ENCODE measurements at places on chromosomes 2 and 18.

- no peak for DNase-seq
Observed at GRCh38 chr2:111099402-111099801, 21.3 kb upstream of the BCL2L11 start.

DNA sequence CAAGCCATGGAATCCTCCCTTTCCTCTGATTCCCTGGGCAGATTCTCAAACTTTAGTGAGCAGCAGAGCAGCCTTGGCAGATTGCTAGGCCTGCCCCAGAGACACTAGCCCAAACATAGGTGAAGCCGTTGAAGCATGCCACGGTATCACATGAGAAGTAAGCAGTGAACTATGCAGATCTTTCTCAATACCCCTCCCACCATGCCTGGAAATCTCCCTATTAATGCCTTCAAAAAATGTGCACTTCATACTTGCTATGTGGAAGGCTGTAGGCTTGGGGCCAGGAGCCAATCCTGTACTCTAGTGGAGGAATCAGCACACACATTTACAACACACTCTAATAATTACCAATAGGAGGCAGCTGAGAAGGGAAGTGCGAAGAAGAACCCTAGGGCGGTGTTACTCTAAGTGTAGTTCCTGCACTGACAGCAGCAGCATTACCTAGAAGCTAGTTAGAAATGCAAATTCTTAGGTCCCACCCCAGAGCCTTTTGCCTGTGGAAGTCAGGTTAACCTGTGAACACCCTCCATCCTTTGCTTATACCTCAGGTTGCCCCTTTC lies 305.1 kb upstream of the SPRED2 start:
- DNase-seq = no peak

DNA sequence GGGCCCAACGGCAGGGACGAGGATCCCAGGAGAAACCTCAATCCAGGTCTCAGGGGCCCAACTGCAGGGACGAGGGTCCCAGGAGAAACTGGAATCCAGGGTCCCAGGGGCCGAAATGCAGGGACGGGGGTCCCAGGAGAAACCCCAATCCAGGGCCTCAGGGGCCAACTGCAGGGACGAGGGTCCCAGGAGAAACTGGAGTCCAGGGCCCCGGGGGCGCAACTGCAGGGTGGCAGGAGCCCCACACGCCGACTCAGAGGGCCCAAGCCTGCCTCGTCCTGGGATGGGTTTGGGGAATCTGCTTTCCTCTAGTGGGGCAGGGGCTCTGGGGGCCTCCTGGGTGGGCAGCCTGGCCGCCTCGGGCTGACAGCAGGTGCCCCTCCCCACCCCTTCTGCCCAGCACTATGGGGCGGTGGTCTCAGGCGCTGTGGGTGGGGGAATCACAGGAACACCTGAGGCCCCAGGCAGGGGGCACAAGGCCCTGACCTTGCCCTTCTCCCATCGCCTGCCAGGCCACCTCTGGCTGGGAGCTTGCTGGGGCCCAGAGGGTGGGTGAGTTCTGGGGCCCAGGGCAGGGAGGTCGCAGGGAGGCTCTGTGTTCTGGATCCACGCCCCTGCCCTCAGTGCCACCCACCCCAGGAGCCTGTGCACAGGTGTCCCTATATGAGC lies 7.1 kb downstream of the RTP5 start:
- DNase-seq = no peak

DNA sequence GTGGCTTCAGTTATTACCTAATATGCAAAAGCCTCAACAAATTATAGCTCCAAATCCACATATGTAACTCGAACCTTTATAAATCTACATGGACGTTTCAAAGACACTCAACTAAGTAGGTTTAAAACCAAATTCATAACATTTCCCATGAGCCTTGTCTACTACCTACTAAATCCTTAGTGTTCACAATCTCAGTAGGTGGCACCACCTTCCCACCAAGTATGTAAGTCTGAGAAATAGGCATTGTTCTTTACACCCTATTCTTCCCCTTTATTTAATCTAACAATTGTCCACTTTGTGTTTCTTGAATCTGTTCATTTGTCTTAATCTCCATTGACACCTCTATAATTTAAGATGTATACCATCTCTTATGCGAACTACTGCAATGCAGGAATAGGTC lies 4.6 kb downstream of the PIGN start:
- DNase-seq = no peak

DNA sequence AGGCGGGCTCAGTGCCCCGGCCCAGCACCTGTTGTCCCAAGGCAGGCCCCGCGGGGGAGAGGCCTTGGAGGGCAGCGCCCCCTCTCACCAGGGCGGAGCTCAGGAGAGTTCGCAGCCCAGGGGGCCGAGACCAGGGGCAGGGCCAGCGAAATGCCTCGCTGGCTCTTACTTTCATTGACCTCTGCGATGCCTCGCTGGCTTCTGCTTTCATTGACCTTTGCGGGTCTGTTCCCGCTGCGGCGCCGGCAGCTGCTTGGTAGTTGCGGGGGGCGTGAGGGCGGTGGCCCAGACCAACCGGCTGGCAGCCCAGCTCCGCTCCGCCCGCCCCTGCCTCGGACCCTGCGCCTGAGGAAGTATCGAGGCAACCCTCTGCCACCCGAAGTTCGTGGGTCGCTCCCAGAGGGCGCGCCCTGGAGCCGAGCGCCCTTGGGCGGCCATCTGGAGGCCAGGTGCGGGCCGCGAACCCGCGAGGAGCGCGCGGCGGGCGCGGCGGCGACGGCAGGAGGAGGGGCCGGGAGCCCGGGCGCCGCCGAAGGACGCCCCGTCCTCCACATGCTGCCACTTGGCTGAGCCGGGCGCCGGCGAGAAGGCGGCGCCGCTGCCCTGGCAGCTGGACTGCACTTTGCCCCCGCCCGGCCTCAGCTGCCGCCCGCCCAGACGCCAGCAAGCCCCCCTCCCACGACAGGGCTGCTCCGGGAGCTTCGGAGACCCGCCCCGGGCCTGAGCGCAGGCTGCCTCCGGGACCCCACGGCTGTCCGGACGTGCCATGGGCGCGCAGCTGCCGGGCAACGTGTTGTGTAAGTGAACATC lies 118.0 kb upstream of the MSTN start:
- DNase-seq = no peak

DNA sequence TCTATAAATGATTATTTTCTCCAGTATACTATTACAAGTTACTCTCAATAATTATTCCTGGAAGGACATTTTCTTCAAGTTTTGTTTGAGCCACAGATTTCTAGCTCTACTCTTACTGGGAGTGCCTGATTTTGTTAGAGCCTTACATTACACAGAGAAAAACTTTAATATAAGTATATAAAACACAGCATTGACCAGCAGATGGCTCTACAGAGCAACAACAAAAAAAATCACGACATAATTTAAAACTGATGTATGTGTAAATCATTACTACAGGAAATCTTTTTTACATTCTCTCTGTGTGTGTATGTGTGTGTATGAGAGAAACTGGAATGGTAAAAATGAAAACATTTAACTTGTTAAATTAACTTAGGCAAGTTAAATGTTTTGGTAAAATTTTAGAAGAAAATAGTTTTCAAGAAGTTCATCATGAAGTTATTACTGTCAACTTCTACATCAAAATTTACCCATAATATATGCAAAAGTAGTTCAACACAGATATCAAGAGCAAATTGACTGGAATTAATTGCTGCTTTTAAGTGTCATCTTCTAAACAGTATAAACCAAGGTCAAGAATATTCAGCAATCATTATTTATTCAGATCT lies 103.3 kb downstream of the MDH1 start:
- DNase-seq = no peak

DNA sequence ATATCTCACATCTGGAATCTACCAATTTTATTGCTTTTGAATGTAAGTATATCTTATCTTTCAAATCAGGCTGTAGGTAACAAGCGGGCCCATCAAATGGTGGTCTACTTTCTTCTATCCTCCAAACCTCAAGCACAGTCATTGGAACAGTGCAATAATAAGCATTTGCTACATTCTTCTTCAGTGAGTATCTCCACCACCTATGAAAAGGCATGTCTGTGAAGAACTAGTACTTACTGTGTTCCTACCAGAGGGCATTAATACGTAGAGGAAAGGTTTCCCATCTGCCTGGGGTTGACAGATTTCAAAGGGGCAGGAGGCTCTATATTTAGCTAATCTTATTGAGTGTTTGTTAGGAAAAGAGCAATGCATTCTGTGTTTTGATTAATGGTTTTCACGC lies 411.1 kb downstream of the NCKAP5 start:
- DNase-seq = no peak

DNA sequence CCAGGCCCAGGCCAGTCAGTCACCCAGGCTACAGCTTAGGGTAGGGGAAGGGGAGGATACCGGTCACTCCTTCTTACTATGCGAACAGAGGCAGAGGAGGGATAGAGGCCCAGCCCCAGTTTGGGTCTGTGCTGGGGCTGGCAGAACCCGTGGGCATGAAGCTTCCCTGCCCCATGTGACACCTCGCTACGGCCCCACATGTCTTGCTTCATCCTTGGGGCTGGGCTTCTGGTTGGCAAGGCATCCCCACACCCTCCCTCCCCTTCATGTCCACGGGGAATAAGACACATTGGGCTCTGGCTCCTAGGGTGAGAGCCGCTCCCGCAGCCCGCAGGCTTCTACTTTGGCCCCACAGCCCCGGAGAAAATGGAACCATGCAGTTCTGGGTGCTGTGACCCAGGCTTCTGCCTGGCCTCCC lies 32.4 kb downstream of the HS1BP3 start:
- no peak for DNase-seq

DNA sequence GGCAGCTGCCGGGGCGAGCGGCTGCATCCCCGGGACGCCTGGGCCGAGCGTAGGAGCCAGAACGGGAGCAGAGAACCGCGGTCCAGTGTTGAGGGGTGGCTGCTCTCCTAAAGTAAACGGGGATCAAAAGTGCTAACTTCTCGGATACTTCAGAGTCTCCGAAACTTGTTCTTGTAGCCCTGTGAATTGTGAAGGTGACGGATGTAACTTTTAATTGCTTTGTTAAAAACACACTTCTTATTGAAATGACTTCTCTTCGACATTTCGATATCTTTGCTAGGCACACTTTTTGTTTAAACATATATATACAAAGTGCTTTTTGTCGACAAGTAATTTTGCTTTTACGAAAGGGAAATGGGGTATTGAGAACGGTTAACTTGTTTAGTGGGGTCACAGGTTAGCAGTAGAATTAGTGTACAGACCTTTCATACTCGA lies 540 bp downstream of the ATP9B start:
- no peak for DNase-seq

- peak; percentile 3 for DNase-seq
Observed at GRCh38 chr2:229920011-229920641, 1.7 kb downstream of the TRIP12 start.

GRCh38 chr2:26318950-26319349 lies 27.0 kb upstream of the SELENOI start:
- no peak for DNase-seq

DNA sequence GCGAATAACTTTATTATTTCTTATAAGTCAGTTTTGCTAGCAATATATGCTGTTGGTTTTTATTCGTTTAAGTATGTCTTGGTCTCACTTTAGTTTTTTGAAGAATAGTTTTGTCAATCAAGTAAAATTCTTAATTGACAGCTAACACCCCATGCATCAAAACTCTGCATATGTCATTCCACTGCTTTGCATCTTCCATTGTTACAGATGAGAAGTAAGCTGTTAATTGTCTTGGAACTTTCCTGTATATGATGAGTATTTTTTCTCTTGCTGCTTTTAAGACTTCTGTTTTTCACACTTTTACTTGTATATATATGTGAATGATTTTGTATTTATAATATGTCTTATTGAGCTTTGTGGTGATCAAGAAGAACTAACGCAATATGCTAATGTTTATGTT lies 1048.4 kb downstream of the CNTNAP5 start:
- DNase-seq = no peak

GRCh38 chr2:202037086-202037485 lies 3.4 kb downstream of the FZD7 start:
- DNase-seq = no peak

GRCh38 chr2:218066926-218067515 lies 2.0 kb upstream of the RUFY4 start:
- DNase-seq = no peak

- no peak for DNase-seq
Observed at GRCh38 chr2:49796266-49796665, 642.0 kb upstream of the FSHR start.

DNA sequence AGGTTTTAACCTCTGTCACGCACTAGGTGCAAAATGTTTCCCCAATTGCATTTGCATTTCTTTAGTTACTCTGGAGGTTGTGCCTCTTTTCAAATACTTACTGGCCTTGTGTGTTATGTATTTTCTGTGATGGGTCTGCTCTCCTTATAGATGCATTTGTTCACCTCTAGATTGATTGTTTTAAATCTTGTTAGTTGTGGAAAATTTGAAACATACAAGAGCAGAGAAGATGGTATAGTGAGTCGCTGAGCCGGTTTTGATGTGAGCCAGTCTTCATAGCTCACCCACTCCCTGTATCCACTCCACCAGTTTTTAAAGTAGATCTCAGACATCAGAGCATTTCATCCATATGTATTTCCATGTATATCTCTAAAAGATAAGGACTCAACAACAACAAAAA lies 6.5 kb downstream of the IMP4 start:
- no peak for DNase-seq

DNA sequence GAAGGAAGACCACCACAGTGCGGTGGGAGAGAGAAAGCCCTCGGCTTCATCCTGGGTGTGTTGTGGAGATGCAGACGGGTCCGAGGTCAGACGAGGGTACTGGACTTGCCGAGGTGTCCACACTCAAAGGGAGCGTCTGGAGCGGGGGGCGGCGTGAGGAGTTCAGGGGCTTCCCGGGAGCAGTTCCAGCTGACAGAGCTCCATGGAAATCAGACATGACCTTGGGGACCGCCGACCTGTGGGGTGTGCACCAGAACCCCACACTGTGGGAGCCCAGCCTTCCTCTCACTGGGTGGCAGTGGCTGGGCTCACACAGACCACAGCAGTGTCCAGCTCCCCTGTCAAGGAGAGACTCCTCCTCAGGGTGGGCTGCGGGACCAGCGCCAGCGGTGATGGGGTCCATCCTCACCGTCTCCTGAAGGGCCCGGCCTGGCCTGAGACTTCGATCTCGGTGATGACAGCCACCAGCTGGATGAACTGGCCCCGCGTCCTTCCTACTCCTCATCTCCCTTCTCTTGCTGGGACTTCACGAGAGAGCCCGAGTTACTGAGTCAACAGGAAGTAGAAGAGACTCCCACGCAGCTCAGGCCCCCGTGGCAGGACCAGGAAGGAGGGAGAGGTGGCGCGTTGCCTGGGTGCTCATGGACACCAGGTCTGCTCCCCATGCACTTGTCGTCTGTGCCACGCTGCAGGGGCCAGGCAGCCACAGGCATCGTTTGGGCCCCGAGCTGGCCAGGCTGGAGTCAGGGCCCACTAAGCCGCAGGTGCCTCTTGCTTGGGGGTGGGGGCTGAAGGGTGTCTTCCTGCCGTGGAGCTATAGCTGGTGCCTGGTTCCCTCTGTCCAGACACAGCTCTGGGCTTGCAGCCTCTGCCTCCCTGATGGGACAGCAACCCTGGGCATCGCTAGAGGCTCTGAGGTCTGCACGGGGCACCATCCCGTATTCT lies 101.9 kb upstream of the CTDP1 start:
- no peak for DNase-seq

- DNase-seq = no peak
Observed at GRCh38 chr18:58114766-58115165, 70.7 kb downstream of the NEDD4L start.
